ENCODE measurements at places on chromosomes 6 and 20. TPM values are rescaled to one million over a fixed set of nuclear protein-coding genes. Genes with fewer than 3 reads are reported as not detected.

DNA sequence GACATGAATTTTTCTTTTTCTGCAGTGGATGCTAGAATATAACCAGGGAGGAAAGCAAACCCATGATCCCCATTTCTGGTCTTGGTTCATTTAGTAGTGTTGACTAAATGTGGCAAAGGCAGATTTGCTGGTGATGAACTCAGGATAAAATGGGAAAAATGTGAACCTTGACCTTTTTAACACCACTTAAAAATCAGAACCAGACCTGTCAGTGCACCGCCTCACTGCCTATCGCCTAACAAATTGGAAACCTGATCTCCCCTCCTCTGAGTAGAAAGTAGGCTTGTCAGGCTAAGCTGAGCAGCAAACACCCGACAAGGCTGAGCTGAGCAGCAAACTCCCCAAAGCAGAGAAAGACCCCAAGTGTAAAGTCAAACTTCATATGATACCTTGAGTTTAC is 254.8 kb downstream of the FOXC1 start:
- no peak for DNase-seq

- DNase-seq = no peak
Measured at GRCh38 chr6:51349857-51350256, 531.2 kb downstream of the TFAP2B start.

The GUCA1A gene
- polyA plus RNA-seq = not detected

DNA sequence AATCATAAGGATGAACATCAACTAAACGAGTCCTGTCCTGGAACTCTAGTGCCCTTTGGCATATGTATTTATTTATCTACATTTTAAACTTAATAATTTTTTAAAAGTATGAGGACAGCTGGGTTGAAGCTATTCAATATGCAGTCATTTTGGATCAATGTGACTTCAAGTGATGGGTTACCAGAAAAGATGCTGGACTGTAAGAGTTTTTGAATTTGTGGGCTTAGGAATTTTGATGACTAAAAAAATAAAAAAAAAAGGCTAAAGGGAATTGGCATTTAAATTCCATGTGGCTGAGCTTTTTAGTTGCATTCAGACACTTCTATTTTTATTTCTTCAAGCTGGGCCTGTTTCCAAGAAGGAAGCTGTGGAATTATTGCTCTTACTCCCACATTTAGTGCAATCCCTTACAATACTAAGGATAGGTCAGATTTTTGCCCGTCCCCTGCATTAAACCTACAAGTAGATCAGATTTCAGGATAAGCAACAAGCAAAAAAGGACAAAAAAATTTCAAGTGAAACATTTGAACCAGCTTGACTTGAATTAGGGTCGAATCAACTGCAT is 704.2 kb upstream of the CITED2 start:
- no peak for DNase-seq

GRCh38 chr6:150195996-150196417 is 53.2 kb downstream of the PPP1R14C start:
- no peak for DNase-seq

DNA sequence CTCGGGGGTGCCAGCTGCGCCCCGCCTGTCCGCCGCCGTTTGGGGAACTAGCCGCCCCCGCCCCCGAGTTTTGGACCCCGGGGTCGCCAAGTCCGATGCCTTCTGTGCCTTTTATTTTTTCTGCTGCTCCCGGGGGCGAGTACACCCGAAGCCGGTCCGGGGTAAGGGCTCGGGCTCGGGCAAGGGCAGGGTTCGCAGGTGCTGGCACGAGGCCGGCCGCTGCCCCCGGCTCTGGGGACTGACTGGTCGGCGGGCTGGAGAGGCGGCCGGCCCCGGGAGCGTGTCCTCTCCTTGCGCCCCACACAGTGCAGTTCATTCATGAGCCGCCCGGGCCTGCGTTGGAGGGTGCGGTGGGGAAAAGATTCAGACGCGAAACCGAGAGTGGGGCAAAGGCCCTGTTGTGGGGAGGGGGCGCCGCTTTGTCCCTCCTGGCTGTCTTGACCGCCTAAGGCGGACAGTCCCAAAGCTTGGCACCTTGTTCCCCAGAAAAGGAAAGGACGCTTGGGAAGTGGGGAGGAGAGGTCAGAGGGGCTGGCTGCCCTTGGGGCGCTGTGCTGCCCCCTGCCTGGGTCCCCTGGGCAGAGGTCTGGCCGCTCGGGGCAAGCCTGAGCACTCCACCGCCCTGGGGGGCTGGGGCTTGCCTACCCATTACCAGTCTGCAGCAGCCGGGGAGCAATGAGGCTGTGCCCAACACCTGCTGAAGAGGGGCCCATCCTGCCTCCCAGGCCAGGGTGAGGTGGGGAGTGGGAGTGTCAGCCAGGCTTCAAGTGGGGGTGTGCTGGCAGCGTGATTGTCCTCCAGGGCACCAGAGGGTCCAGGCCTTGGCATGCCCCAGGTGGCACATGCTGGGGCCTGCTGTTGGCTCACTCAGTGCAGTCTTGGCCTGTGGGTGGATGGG is 915 bp downstream of the TMEM63B start:
- DNase-seq = peak; percentile 35

DNA sequence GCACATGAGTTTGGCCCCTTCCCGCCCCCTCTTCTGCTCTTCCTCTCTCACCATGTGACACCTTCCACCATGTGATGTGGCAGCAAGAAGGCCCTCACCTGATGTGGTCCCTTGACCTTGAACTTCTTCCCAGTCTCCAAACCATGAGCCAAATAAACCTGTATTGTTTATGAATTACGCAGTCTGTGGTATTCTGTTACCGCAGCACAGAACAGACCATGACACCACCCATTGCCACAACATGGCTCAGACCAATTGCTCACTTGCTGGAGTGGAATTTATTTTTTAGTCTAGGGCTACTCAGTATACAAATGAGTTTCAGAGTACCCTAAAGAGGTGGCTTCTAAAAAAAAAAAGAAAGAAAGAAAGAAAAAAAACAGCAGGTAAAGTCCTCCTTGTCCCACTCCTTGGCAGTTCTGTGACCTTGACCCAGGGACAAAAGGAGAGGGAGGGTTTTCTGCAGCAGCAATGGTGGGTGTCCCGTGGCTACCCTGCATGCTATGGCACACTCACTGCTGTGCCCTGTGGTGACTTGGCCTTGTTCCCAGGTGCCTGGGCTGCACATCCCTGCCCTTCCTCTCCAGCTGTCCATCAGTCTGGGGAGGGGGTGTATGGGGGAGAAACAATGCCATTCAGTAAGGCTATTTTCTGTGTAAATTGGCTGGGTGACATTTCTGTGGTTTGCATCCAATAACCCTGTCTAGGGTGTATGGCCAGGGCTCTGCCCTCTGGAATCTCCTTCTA is 5.4 kb upstream of the VSX1 start:
- DNase-seq = no peak

The OR2H2 gene
- not detected for polyA plus RNA-seq

DNA sequence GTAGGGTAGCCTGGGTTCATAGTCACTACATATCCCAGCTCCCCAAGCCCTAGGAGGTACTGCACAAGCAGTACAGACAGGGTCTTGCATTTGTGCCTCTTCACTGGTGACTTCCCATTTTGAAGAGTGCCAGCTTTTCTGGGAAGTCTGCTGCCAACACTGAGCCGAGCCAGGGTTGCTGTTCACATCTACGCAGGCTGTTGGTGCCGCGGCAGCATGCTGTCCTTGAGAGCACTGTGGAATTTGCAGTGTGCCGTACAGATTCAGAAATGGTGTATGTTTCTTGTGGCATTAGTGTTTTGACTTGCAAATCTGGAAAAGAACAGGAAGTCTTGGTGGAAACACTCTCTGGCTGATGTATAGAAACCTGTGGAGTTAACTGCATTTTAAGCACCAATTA is 67.5 kb downstream of the JARID2 start:
- no peak for DNase-seq

DNA sequence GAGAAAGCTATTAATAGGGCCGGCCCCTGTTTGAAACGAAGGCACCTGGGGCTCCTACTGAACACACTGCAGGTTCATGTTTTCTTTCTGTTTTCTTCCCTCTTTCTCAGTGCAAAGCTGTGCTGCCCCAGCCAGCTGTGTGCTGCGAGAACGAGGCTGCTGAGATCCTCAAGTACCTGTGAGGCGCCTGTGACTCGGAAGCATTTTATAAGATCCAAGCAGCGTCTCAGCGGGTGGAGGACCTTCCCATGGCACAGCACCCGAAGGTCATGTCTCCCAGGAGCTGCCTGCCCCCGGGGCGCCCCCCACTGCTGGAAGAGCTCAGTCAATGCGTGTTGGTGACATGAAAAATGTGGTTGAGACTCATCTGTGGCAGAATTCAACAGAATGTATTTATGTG is 66.3 kb downstream of the SMOC2 start:
- DNase-seq = no peak
